ENCODE measurements at places on chromosomes 6 and 20. TPM values are rescaled to one million over a fixed set of nuclear protein-coding genes. Genes with fewer than 3 reads are reported as not detected.

The TPBG gene
- 26.7 TPM for total RNA-seq

The ELOVL2 gene
- total RNA-seq: 1.7 TPM

The PREX1 gene
- total RNA-seq: 10.3 TPM

The LINC00237 gene
- 0.31 TPM for total RNA-seq

The IRF4 gene
- 1.3 TPM for total RNA-seq

The CASS4 gene
- 0.12 TPM for total RNA-seq

The CST9 gene
- total RNA-seq: not detected

The E2F1 gene
- total RNA-seq: 42.6 TPM

The PLCB4 gene
- total RNA-seq: 5.9 TPM

The SPATS1 gene
- not detected for total RNA-seq

The RAB5IF gene
- 138 TPM for total RNA-seq

The OR2H1 gene
- not detected for total RNA-seq

- H3K27me3 ChIP-seq: no peaks in the 10 kb centered on the region
- DNase-seq: peak; percentile 95
- H3K27ac ChIP-seq: no peak overlapping the region
- 0 out of 2 replicates have a peak overlapping the region, but pooled peaks have one; percentile 18 for H3K4me3 ChIP-seq
- H3K36me3 ChIP-seq: no peaks in the 10 kb centered on the region
- H3K4me1 ChIP-seq: peaks cover 26% of the 10 kb centered on the region
These were observed 45.9 kb downstream of the FGD2 start for GRCh38 chr6:37051138-37052026.

DNA sequence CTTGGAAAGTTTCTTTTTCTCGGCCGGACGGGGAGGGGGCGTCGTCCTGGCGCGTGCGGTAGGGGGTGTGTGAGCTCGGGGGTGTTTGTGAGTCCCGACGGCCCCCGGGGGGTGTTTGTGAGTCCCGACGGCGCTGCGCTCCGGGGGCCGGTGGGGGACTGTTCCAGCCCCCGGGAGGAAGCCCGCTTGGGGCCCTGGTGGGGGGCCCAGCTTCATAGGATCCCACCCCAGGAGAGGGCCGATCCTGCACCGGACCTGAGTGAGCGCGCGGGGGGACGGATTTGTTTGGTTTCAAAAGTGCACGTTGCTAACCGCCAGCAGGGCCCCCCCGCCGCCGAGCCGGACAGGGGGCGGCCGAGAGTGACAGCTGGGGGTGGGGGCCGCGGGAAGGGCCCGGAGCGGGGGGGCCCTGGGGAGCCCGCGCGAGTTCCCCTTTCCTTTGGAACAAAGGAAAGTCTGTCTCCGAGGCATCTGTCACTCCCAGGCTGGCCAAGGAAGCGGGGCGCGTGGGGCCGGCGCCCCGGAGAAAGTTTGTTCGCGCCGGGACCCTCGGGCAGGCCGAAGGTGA, 485 bp downstream of the TGIF2 start:
- H3K27me3 ChIP-seq: no peaks in the 10 kb centered on the region
- H3K4me1 ChIP-seq: peaks cover 38% of the 10 kb centered on the region

DNA sequence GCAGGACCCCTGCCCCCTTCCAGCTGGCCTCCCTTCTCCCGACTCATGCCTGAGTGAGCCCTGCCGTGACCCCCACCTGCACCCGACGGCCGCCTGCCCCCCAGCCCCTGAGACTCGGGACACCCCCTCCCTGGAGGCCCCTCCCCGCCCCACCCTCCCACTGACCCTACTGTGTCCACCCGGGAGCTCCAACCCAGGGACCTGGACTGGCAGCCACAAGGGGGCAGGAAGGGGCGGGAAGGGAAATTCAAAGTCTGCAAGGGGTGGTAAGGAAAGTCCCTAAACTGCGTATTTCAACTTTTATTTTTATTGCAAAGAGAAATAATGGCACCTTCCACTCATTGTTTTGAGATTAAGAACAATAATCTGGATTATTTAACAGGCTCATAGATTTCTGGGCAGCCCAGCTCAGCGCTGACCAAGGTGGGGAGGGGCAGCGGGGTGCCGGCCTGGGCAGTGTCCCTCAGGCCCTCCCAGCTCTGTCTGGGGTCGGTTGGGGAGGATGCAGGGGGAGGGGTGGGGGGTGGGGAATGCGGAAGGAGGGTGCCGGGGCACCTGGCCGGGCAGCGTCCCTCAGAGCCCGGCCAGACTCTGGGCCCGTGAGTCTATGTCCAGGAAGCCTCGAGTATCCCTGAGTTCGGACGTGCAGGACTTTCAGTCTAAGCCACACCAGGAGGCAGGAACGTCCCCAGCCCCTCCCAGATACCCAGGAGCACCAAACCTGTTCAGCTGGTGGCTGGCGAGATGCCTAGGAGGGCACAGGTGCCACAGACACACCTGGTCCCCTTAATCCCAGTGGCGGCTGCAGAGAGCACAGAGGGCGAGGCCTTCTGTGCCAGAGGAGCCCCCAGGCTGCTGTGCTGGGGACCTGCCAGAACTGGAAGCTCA, 1.3 kb upstream of the PTK6 start:
- no peaks in the 10 kb centered on the region for H3K36me3 ChIP-seq
- no peaks in the 10 kb centered on the region for H3K27me3 ChIP-seq
- peak; percentile 66 for DNase-seq
- no peak overlapping the region for H3K27ac ChIP-seq
- peak overlapping the region; percentile 51 for H3K4me3 ChIP-seq

GRCh38 chr6:96286503-96286902, 235.1 kb upstream of the UFL1 start:
- no peak overlapping the region for H3K27ac ChIP-seq
- DNase-seq: peak; percentile 31
- no peaks in the 10 kb centered on the region for H3K36me3 ChIP-seq

GRCh38 chr6:44386929-44387345, 569 bp upstream of the CDC5L start:
- no peak for DNase-seq
- peak overlapping the region; percentile 96 for H3K27ac ChIP-seq
- peak overlapping the region; percentile 63 for H3K4me3 ChIP-seq
- no peaks in the 10 kb centered on the region for H3K27me3 ChIP-seq
- 0 out of 2 replicates have a peak, but pooled peaks cover 5% of the 10 kb centered on the region for H3K36me3 ChIP-seq
- H3K4me1 ChIP-seq: peaks cover 21% of the 10 kb centered on the region

DNA sequence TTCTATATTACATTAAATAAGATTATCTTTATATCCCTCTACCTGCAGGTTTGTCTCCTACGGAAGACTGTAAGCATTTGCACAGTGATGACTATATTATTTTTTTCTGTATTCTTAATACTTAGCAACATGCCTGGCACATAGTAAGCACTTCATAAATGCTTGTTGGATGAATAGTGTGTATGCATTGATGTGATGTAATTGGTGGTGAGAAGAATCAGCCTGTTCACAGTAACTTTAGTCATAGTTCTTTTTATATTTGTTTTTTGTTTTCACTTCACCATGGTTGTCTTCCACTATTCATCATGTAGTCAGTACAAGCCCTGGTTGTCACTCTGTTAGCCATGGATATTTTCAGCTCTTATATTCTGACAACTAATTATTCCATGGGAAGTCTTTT, 184.0 kb upstream of the FLRT3 start:
- DNase-seq: no peak
- no peak overlapping the region for H3K27ac ChIP-seq

GRCh38 chr20:25177890-25178321, 17.6 kb upstream of the ENTPD6 start:
- H3K4me1 ChIP-seq: no peaks in the 10 kb centered on the region
- no peak overlapping the region for H3K4me3 ChIP-seq
- no peaks in the 10 kb centered on the region for H3K36me3 ChIP-seq
- H3K27me3 ChIP-seq: no peaks in the 10 kb centered on the region
- H3K27ac ChIP-seq: no peak overlapping the region

GRCh38 chr6:134175532-134176263, 123.3 kb upstream of the SLC2A12 start:
- peak overlapping the region; percentile 74 for H3K4me3 ChIP-seq
- peaks cover 31% of the 10 kb centered on the region for H3K4me1 ChIP-seq
- peak overlapping the region; percentile 48 for H3K27ac ChIP-seq
- peak; percentile 63 for DNase-seq
- peaks cover 19% of the 10 kb centered on the region for H3K27me3 ChIP-seq

- 0 out of 2 replicates have a peak overlapping the region, but pooled peaks have one; percentile 8 for H3K27ac ChIP-seq
- DNase-seq: no peak
- H3K27me3 ChIP-seq: no peaks in the 10 kb centered on the region
- H3K4me3 ChIP-seq: peak overlapping the region; percentile 83
- peaks cover 100% of the 10 kb centered on the region for H3K4me1 ChIP-seq
These were observed 11.7 kb downstream of the JARID2 start for GRCh38 chr6:15257357-15258132.

- no peaks in the 10 kb centered on the region for H3K27me3 ChIP-seq
- H3K36me3 ChIP-seq: no peaks in the 10 kb centered on the region
- no peak overlapping the region for H3K4me3 ChIP-seq
- peak; percentile 4 for DNase-seq
- no peaks in the 10 kb centered on the region for H3K4me1 ChIP-seq
These were observed 164.2 kb upstream of the TCF21 start for GRCh38 chr6:133724726-133725125.

- H3K4me3 ChIP-seq: peak overlapping the region; percentile 40
- H3K27me3 ChIP-seq: 0 out of 2 replicates have a peak, but pooled peaks cover 5% of the 10 kb centered on the region
- no peaks in the 10 kb centered on the region for H3K4me1 ChIP-seq
- H3K27ac ChIP-seq: no peak overlapping the region
- DNase-seq: peak; percentile 95
These were observed 52.0 kb downstream of the RPP21 start for GRCh38 chr6:30396833-30397479.

GRCh38 chr6:167056370-167056769, 57.2 kb downstream of the CEP43 start:
- no peaks in the 10 kb centered on the region for H3K36me3 ChIP-seq
- H3K27me3 ChIP-seq: no peaks in the 10 kb centered on the region
- no peak overlapping the region for H3K4me3 ChIP-seq
- no peak overlapping the region for H3K27ac ChIP-seq
- no peak for DNase-seq
- H3K4me1 ChIP-seq: no peaks in the 10 kb centered on the region

DNA sequence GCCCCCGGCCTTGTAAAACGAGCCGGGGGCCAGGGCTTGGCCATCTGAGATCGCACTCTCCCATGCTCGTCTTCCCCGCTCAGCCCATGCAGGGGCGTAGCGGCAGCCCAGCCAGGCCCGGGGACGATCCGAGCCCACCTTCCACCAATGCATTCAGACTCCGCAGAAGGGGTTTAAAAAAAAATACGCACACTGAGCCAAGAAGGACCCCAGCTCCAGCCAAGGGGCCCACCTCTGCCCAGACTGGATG, 320 bp downstream of the GSTA4 start:
- DNase-seq: peak; percentile 57
- H3K27me3 ChIP-seq: no peaks in the 10 kb centered on the region
- no peaks in the 10 kb centered on the region for H3K36me3 ChIP-seq
- peak overlapping the region; percentile 99 for H3K27ac ChIP-seq
- peak overlapping the region; percentile 66 for H3K4me3 ChIP-seq

DNA sequence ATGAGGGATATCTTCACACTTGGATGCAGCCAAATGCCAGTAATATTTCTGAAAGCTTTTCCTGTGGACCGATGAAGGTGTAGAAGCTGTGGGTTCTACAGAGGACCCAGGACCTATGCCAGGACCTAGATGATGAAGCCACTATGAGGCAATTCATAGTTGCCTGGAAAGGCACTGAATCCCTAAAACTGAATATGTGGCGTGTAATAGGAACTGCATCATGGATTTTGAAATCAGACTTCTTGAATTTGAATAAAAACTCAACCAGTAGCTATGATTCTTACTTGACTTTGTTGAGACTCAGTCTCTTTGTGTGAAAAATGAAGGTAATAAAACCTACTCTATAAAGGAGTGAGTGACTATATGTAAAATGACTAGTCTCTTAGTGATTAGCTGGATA, 89.9 kb upstream of the SGK1 start:
- H3K4me3 ChIP-seq: no peak overlapping the region
- H3K27me3 ChIP-seq: no peaks in the 10 kb centered on the region
- no peak for DNase-seq

GRCh38 chr20:53162251-53162835, 190.2 kb downstream of the TSHZ2 start:
- H3K4me1 ChIP-seq: peaks cover 7% of the 10 kb centered on the region
- DNase-seq: peak; percentile 87
- no peaks in the 10 kb centered on the region for H3K36me3 ChIP-seq
- no peaks in the 10 kb centered on the region for H3K27me3 ChIP-seq
- no peak overlapping the region for H3K4me3 ChIP-seq
- H3K27ac ChIP-seq: no peak overlapping the region

DNA sequence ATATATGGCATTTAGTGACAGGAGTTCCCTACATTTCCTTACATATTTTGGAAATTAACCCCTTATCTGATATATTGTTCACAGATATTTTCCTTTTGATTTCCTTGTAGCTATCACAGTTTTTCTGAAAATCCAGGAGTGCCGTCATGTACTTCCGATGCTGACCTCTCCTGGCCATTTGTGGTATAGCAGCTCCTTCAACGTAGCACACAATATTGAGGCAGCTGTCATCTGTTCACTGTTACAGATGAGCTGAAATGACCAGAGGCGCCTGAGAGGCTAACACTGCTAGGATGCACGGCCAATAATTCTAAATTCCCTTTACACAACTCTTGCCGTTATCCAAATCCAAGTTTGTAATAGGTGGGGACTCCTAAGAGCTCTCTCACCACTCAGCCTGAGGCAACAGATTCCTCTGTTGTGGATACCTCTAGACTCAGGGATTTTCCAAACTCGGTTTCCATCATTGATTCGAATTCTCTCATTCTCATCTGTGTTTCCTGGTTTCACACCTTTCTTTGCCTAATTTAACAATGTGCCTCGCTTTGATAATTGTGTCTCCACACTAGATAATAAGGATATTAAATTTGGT, 53.0 kb downstream of the MMUT start:
- H3K36me3 ChIP-seq: no peaks in the 10 kb centered on the region
- H3K4me1 ChIP-seq: no peaks in the 10 kb centered on the region
- H3K4me3 ChIP-seq: no peak overlapping the region
- no peaks in the 10 kb centered on the region for H3K27me3 ChIP-seq

DNA sequence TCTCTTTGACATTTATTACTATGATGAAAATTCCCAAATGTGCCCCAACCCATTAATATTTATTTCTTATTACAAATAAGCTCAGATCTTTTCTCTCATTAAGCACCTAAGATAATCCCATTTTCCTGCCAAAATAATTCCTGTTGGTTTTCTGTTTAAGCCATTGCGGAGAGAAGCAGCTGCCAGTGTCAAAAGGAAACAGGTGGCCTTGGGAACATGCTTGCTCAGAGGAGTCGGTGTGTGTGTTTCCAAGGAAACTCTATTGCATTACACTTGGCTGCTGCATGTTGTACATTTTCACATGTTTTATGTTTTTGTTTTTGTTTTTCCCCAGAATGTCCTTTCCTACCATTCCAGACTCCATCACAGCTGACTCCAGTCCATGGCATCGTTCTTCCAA, 56.4 kb downstream of the CD24 start:
- no peaks in the 10 kb centered on the region for H3K27me3 ChIP-seq
- no peak overlapping the region for H3K27ac ChIP-seq
- H3K4me1 ChIP-seq: no peaks in the 10 kb centered on the region
- H3K4me3 ChIP-seq: no peak overlapping the region
- 0 out of 2 replicates have a peak, but pooled peaks cover 6% of the 10 kb centered on the region for H3K36me3 ChIP-seq

GRCh38 chr6:168037242-168037641, 39.8 kb downstream of the KIF25 start:
- no peak overlapping the region for H3K4me3 ChIP-seq
- H3K4me1 ChIP-seq: peaks cover 21% of the 10 kb centered on the region
- H3K27ac ChIP-seq: no peak overlapping the region
- DNase-seq: no peak
- H3K36me3 ChIP-seq: peaks cover 13% of the 10 kb centered on the region
- H3K27me3 ChIP-seq: no peaks in the 10 kb centered on the region
